ENCODE measurements at places on chromosomes 2 and 18.

GRCh38 chr2:215904101-215904500, 109.2 kb downstream of the MREG start:
- DNase-seq = no peak

GRCh38 chr2:12162269-12163247, 416.1 kb downstream of the LPIN1 start:
- no peak for DNase-seq

DNA sequence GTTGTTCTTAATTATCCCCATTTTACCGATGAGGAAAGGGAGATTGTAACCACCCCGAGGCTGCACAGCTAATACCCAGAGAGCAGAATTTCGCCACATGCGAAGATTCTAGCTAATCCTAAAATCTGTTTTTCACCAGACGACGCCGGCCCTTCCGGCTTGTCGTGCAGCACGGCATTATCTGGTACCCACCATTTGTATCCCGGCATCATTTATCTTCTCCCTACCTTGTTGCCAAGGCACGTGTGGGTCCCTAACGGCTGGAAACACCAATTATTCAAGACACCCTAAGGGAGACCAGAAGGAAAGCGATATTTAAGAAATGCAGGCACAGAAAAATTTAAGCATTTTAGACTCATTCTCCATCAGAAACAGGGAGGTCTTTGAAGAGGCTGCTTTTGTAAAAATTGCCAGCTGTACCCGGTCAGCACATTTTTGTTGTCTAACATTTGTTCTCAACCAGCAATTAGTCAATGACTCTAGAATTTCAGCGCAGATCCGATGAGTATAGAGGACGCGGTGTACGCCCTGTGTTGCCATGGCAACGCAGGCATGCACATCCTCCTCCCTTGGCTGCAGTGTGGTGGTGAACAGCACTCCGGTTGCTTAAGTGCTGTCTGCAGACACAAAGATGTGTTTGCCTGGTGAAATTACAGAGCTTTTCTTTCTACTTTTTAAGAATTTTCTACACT, 111.6 kb downstream of the AGAP1 start:
- no peak for DNase-seq

GRCh38 chr2:226429476-226429875, 370.1 kb downstream of the IRS1 start:
- DNase-seq = no peak

GRCh38 chr2:190378880-190379237, 29.3 kb upstream of the MFSD6 start:
- no peak for DNase-seq
